ENCODE measurements at places on chromosomes 5 and 9. TPM values are rescaled to one million over a fixed set of nuclear protein-coding genes. Genes with fewer than 3 reads are reported as not detected.

Gene STKLD1
- 4.4 TPM for polyA plus RNA-seq

DNA sequence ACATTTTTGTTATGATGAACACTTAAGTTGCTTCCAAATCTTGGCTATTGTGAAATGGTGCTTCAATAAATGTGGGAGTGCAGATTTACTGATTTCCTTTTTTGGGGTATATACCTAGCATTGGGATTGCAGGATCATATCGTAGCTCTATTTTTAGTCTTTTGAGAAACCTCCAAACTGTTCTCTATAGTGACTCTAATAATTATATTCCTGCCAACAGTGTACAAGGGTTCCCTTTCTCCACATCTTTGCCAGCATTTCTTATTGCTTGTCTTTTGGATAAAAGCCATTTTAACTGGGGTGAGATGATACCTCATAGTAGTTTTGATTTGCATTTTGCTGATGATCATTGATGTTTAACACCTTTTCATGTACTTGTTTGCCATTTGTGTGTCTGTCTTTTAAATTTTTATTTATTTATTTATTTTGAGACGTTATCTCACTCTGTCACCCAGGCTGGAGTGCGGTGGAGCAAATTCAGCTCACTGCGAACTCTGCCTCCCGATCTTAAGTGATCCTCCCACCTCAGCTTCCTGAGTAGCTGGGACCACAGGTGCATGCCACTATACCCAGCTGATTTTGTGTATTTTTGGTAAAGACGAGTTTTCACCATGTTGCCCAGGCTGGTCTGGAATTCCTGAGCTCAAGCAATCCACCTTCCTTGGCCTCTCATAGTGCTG, 59.0 kb downstream of the UNC13B start:
- no peak for DNase-seq

DNA sequence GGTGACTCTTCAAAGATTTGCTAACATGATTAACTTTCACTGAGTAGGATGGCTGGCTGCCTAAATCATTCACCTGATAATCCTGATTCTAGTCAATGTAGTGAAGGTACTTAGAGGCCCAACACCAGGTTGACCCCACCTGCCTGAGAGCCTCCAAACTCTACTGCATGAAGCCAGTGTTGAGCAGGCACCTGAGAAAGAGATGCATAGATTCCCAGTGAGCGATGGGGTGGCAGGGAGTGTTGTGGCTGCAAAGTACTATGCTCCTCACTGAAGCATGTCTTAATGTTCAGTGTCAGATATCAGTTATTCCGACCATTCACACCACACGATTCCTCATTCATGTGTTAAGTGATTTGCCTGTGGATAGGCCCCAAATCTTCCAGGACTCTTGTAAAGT, 804.4 kb downstream of the TLE4 start:
- DNase-seq, result no peak

- DNase-seq, result no peak
Measured at GRCh38 chr9:112352209-112352608, 18.8 kb upstream of the PTBP3 start.

GRCh38 chr9:134888603-134889190, 8.1 kb downstream of the FCN2 start:
- no peak for DNase-seq

DNA sequence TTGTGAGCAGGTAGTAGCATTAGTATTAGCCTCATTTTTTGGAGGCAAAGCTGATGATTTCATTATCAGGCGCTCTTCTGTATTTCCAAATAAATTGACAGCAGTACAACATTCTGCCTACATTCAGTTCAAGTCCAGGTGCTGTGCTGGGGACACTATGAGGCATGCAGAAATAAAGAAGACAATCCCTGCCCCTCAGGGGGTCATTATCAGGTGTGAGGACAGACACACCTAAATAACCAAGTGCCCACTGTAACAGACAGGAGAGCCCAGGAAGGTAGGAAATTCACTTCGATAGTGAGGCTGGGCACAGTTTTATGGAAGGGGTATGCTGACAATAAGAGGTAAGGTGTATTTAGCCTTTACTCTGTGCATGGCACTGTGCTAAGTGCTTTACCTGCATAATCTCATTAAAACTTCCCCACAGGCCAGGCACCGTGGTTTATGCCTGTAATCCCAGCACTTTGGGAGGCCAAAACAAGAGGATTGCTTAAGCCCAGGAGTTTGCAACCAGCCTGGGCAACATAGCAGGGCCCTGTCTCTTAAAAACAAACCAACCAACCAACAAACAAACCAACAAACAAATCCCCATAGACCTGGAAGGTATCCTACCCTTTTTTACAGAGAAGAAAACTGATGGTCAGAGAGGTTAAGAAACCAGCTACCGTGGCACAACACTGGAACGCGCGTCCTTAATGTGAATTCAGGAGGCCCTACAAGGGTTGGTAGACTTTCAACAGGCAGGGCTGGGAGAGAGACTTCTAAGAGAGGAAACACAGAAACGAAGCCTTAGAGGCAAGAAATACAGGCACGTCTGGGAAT, 17.5 kb upstream of the GPX3 start:
- DNase-seq, result no peak

DNA sequence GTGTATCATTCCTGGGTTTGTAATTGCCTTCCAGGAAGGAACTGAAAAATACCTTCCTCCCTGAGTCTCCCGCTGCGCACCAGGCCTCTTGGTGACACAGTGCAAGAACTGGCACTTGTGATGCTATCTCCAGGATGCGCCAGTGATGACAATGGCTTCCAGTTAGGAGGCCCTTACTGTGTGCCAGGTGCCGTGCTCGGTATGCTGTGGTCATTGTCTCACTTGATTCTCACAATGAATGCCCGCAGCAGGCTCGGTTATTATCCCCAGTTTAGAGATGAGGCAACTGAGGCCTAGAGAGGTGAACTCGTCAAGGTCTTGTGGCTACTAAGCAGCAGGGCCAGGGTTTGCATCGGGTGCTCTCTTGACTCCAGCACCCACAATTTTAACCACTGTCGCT, 31.5 kb upstream of the SLC2A8 start:
- DNase-seq, result no peak

Gene LOX
- 44.4 TPM for polyA plus RNA-seq

DNA sequence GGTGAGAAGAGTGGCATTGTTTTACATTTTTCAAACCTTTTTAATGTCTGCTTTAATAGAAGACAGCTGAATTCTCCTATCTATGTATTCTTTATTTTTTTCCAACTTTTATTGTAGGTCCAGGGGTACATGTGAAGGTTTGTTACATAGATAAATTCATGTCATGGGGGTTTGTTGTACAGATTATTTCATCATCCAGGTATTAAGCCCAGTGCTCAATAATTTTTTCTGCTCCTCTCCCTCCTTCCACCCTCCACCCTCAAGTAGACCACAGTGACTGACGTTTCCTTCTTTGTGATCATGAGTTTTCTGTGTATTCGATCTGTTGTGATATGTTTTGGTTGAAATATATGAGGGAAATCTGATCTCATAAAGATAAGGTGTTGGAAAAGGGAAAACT, 1.7 kb upstream of the SREK1 start:
- DNase-seq, result no peak

Data from renal cortex interstitium (tissue), 15 donors.